ENCODE measurements at places on chromosomes 16 and 17.

- no peak for DNase-seq
Observed at GRCh38 chr17:12522336-12522735, 143.4 kb upstream of the MYOCD start.

DNA sequence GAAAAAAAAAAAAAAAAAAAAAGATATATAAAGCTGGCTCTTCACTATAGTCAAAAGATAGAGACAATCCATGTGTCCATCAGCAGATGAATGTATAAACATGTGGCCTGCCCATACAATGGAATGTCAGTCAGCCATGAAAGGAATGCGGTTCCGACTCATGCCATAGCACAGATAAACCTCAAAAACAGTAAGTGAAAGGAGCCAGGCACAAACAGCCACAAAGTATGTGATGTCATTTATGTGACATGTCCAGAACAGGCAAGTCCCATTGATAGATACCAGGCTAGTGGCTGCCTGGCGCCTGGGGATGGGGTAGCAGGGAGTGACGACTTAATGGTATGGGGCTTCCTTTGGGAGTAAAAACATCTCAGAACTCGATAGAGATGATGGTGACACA lies 155.7 kb downstream of the CMIP start:
- no peak for DNase-seq

DNA sequence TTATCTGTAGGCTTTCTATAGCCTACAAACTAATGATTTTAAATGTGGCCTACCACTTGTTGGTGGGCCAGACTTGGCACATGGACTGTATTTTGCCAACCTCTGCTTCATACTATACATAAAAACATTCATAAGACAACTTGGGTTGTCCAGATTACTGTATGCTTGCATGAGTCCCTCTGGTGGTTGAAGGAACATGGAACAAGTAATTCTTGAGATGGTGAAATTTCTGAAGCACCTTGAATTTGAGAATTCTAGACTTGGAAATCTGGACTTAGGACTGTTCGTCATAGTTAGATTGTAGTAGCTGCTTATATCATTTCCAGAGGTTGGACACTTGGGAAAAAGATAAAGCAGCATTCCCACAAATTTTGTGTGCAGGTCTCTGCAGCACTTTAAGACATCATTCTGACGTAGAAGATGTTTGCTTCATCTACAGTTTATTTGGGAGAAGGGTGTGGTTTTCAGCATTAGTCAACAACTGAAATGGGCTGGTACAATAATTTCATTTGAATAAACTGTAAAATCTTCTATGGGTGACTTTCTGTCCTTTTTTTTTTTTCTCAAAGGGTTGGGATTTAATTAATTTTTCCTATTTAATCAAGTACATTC lies 31.2 kb downstream of the NFATC3 start:
- DNase-seq: no peak

DNA sequence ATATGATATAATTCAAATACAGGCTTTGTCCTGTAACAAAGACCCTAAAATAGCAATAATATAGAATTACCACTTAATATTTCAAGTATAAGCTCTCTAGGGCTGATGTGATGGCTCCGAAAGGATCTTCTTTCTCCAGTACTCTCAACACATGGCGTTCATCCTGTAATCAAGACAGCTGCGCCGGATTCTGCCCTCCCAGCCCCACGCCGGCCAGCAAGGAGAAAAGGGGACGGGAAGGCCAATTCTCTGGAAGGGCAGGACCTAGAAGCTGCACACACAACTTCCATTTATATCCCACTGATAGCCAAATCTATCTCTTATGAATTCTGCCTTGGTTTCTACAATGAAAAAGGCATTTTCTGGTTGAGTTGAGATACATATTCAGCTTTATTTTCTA lies 32.0 kb downstream of the CCDC182 start:
- no peak for DNase-seq

GRCh38 chr16:75733305-75734211 lies 7.3 kb upstream of the CPHXL start:
- DNase-seq: peak; percentile 37

DNA sequence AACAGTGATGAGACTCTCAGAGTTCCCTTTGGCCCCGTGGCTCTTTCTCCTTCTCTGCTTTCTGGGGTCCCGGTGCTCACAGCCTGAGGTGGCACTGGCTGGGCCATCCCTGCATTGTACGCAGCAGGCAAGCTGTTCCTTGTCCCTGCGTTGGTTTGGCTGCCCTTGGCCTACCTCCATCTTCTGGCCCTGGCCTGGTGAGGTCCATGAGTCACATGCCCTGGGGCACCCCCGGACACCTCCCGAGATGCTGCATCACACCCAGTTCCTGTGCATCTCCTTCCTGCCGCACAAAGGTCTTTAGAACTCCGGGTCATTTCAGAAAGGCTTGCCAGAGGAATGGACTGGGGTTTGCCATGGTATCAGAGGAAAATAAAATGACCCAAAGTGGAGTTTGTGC lies 9.5 kb downstream of the SULT1A2 start:
- no peak for DNase-seq

- DNase-seq: no peak
Observed at GRCh38 chr16:83004868-83005652, 378.3 kb downstream of the CDH13 start.

- DNase-seq: no peak
Observed at GRCh38 chr17:27038676-27039075, 255.2 kb upstream of the WSB1 start.

DNA sequence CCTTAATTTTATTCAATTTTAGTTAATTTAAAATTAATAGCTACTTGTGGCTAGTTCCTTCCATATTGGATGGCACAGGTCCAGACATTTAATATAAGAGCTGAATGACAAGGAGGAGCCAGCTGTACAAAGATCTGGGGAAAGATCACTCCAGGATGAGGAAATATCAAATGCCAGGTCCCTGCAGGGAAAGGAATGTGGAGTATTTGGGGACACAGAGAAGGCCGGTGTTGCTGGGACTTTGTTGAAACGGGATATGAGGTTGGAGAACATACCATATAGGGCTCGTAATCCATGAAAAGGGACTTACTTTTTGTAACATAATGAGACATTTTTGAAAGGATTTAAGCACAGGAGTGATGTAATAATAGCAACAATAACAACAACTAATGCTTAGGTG lies 426.8 kb downstream of the HS3ST4 start:
- no peak for DNase-seq

- no peak for DNase-seq
Observed at GRCh38 chr17:65727246-65727645, 165.8 kb upstream of the AXIN2 start.

GRCh38 chr17:27519550-27519949 lies 63.3 kb downstream of the KSR1 start:
- DNase-seq: no peak

DNA sequence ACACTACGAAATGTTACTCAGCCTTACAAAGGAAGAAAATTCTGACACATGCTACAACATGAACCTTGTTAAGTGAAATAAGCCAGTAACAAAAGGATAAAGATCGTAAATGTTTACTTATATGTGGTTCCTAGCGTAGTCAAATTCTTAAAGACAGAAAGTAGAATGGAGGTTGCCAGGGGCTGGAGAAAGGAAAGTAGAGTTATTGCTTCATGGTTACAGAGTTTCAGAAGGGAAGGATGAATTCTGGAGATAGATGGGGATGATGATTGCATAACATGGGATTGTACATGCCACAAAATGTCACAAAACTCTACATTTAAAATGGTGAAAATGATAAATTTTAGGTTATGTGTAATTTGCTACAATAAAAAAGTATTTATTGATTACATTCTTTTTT lies 103.8 kb downstream of the CHD9NB start:
- DNase-seq: no peak

DNA sequence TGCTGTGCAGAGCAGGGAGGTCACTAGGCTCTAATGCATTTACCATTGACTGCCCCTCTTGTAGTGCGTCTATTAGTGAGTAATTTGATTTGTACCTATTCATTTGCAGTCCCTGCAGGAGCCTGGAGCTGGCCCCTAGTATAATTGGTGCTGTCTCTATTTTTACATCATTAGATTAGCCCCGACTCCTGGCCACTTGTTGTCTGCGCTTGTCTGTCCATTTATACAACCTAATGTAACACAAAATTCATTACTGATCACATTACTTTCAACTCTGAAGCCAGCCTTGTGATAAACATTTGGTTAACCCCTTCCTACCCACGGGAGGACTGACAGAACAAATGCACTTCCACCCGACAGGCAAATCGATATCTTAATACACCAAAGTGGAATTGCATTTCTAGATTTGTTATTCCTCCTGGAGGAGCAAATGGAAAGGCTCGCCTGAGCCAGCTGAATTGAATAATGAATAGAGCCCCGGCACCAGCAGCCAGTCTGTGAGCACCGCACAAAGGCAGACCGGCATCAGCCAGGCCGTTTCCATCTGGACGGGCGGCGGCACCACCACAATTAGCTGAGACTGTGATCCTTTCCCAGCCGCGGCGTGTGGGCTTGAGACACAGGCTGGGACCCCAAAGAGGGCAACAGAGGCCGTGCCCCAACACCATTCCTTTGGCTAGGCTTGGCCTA lies 18.7 kb upstream of the TBX2 start:
- DNase-seq: no peak

DNA sequence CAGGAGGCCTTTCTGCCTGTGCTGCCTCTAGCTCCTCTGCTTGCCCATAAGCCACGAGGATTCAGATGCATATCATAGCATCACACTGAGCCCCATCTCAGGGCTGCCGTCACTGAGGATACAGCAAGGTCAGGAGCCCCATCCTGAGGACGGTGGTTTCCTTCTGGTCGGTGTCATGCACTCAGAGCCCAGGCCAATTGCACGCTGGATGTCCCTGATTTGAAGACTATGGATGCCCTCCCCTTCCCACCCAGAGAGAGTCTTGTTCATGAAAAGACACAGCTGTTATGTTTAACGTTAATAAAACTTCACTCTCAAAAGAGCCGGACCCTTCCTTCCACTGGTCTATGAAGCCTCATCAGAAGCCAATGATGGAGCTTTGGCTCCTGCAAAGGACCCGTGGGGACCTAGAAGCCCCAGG lies 19.9 kb downstream of the COTL1 start:
- no peak for DNase-seq

GRCh38 chr16:24996301-24996700 lies 18.9 kb downstream of the ARHGAP17 start:
- no peak for DNase-seq

DNA sequence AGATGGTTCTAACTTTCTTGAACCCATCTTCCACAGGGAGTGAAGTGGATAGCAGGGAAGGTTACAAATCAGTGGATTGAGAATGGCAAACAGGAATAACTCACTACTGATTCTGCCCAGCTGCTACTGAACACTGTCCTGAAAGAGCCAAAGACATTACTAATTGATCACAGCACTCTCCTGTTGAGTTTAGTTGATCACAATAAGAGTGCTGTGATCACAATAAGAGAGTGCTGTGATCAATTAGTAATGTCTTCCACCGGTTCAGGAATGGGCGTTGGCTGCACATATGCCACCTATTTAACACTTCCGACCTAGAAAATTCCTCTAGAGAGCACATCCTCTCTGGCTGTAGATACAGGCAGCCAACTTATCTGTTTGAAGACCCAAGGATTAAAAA lies 11.4 kb downstream of the CFAP97D1 start:
- DNase-seq: no peak

DNA sequence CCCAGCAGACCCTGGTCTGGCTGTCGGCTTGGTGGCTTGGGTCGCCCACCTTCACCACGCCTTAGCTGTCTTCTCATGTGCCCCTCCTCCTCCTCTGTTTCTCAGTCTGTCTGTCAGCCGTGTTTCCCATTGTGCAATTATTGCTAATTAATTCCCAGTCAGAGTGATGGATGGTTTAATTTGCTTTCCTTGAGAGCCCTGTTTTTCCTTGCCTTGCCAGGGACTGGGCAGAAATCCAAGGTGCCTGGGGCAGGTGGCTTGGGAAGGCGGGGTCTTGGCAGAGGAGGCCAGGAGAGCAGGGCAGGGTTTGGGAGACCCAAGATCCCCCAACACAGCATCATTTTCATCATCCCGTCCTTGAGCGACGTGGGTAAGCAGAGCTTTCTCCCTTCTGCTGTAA lies 21.3 kb downstream of the NECAB2 start:
- no peak for DNase-seq

- no peak for DNase-seq
Observed at GRCh38 chr16:11556945-11557720, 29.6 kb downstream of the LITAF start.

GRCh38 chr16:24668481-24669061 lies 60.9 kb upstream of the TNRC6A start:
- DNase-seq: peak; percentile 43

GRCh38 chr16:28291651-28292626 lies at the start of gene SBK1:
Gene SBK1 (plus strand): TSS chr16:28292525. CDS start chr16:28317392, 24,867 bp downstream.
- DNase-seq: peak; percentile 83

DNA sequence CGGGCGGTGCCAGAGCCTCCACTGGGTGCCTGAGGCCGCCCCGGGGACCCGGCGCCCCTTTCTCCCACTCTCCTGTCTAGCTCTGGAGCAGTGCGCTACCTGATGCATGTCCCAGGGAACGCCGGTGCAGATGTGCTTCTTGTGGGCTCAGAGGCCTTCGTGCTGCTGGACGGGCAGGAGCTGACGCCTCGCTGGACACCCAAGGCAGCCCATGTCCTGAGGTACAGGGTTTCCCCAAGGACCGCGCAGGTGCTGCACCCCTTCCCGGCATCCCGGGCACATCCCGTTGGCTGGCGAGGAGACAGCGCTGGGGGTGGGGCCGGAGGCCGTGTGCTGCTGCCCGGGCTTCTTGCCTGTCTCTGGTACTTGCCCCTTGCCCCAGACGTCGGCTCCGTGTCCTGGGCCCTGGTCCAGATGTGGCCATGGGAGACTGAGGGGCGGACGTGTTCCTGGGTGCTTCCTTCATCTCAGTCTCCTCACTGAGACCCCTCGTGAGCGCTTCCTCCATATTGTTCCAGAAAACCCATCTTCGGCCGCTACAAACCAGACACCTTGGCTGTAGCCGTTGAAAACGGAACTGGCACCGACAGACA lies 12.5 kb downstream of the RGS11 start:
- DNase-seq: no peak

DNA sequence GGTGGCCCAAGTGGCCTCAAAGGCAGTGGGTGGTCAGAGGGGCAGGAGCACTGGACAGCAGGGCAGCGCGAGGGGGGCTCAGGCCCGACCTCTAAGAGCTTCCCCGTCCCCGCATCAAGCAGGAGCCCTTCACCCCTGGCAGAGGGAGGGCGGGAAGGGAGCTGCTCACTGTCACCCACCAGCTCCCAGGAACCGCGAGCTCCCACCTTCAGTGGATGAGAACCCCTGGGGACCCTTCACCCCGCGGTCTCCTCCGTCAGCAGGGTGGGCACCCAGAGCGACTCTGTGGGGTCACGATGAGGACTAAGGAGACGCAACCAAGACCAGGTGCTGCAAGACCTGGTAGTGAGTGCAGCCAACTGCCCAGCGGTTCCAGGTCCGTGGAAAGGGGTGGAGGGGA lies 13.6 kb downstream of the CEP131 start:
- no peak for DNase-seq
